CD4-positive, alpha-beta T cell treated with Interleukin-10 for 1 hour (primary cell): ENCODE measurements at places on chromosomes 5 and 9.

DNA sequence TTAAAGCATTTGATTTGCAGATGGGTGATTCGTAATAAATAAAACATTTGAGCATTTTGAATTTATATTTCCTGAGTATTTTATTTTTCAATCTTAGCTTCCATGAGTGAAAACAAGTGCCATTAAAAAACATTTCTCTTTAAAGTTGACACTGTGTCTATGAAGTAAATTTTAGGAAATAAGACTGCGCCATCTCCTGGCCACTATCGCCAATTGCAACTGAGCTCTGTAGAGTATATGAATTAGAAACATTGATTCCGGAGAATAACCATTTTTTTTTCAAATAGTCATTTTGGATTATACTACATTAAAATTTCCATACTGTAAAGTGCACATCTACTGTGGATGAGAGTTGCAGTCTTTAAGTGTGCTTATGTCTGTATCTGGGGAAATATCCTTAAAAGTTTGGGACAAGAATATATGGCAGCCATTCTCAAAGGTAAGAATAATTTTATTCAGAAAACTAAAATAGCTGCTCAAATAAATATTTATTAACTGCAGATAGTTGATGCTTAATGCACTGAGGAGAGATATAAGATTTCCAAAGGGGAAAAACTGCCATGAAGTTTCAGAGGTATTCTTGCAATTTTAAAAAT lies 5.9 kb downstream of the DMRTA1 start:
- DNase-seq = peak; percentile 53

DNA sequence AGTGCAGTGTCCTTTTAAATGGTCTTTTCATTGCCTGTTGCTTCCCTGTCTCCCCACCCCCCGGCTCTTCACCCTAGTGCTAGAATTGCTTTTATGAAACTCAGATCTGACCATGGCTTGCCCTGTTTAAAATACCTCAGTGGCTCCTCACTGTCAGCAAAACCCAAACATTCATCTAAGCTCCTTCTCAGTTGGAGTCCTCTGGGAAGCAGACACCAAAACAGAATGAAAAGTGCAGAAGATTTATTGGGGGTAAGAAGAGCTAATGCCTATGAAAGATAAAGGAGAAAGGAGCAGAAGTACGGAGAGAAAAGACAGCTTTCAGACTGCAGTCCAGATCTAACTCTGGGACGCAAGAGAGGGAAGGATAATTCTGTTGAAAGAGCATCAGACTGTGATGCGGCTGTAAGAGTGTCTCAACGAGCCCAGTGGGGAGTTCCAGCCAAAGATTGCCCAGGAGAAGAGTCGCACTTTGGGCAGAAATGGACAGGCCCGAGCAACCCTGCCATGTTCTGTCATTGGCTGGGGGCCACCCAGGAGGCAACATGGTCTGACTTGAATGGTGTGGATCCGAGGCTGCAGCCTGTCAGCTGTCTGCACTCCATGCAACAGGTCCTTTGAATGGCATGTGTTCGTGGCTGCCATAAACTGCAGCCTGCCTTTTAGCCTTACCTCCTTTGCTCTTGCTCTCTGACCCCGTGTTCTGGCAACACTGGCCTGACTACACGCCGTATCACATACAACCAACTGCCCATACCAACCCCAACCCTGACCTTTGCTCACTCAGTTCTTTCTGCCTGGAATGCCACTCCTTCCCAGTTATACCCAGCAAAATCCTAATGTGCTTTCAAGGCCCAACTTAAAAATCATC lies 55.9 kb downstream of the IRF1 start:
- no peak for DNase-seq

GRCh38 chr9:127813686-127814226 lies 11.1 kb downstream of the FPGS start:
- no peak for DNase-seq

DNA sequence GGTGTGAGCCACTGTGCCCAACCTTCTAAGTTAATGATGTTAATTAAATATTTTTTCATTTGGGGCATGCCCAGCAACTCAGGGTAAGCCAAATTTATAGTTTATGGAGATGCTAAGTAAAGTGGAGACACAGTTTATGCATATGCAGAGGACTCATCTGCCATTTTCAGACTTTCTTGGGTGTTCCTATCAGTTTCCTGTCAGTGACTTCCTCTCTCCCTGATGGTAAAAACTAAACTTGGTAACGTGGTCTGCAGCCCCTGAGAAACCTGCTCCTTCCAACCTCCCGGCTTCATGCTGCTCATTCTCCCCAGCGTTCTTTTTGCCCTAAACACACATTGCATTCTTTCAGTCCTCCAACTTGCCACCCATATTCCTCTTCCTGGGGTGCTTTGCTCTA lies 48.4 kb upstream of the TUT7 start:
- no peak for DNase-seq

DNA sequence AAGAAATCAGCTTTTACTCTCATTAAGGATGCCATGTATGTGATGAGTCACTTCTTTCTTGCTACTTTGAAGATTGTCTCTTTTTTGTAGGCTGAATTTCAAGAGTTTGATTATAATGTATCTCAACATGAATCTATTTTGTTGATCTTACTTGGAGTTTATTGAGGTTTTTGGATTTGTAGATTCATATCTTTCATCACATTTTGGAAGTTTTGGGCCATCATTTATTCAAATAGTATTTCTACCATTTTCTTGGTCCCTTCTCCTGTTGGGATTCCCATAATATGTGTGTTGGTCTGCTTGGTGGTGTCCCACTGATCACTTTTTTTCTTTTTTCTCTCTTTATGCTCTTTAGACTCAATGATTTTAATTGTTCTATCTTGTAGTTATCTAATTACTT lies 116.3 kb downstream of the CNTLN start:
- DNase-seq = no peak

DNA sequence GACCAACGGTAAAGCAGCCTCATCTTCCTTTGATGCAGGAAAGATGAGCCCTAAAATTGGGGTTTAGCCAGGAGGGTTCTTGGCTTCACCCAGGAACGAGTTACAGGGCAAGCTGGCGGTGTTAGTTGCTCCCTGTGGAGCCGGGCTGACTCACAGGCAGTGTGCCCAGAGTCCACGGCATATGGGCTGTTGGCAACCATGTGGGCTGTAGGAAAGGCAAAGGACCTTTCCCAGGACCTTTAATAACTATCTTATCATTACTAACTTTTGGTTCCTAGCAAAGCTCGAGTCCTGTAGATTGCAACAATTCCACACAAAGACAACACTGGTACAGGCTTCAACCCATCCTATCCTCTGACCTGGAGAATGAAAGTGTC lies 29.8 kb upstream of the CLPTM1L start:
- no peak for DNase-seq
